Osteocyte (in vitro differentiated cells): ENCODE measurements at places on chromosomes 7 and 10. TPM values are rescaled to one million over a fixed set of nuclear protein-coding genes. Genes with fewer than 3 reads are reported as not detected.

OR2AE1 gene
- not detected in 2 replicates for total RNA-seq

DNAH11 gene
- total RNA-seq: not detected in 2 replicates

TMEM130 gene
- 1.5 and 1.7 TPM in 2 replicates for total RNA-seq

XRCC2 gene
- total RNA-seq: 1.4 and 1.7 TPM in 2 replicates

FGL2 gene
- 0.08 and 0.16 TPM in 2 replicates for total RNA-seq

LGI1 gene
- total RNA-seq: 0.29 TPM in 1 of 2 replicates, not detected in the other
